ENCODE measurements at places on chromosomes 12 and 14.

- no peak for DNase-seq
These were observed 218.3 kb downstream of the FOXN3 start for GRCh38 chr14:89198544-89199329.

DNA sequence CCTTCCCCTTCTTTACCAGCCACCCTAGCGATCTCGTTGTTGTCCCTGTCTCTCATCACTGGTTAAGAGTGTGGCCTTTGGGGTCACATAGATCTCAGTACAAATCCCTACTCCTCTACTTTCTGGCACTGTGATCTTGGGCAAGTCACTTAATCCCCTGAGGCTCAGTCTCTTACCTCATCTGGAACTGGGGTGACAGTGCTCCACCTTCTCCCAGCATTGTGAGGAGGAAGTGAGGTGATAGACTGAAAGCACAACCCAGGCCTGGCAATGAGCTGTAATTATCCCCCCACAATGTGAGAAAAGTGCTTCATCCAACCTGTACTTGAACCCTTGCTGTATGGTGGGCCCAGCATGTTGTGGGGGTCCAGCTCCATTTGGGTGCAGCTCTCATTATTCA lies 48.0 kb downstream of the IRAK3 start:
- no peak for DNase-seq

- DNase-seq: no peak
These were observed 46.7 kb downstream of the SLC4A8 start for GRCh38 chr12:51471111-51471864.

- DNase-seq: no peak
These were observed 217.7 kb upstream of the PDZRN4 start for GRCh38 chr12:40970320-40970907.

DNA sequence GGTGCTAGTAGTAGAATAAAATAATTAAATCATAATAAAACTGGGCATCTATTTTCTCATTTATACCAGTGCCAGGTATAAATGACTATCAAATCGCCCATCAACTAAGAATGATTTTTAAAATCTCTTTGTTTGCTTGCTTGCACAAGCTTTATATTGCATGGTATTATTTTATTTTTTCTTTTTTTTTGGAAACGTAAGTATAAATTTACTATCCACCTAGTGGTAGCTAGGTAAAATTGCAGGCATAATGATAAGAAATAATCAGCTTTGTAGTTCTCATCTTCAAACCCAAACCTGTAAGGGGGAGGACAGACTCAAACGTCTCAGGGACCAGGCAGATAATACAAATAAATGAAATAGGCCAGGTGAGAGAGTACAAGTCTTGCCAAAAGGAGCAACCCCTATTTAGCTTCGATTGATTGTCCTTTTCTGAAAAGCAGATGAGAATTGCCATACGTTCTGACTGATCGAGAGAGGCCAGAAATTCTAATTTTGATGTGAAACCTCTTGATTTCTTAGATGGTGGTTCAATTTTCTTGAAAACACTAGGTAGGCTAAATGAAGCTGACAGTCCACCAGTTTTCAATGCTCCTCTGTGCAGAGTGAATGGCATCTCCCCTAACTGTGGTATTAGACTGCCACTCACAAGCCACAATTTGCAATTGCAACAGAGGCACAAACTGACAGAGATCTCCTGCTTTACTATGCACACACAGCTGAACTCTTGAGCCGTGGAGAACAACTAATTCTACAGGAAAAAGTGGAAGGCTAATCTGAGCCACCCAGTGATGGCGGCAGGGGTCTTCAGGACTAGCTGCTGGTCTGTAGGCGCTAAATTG lies 189.3 kb downstream of the DACT1 start:
- DNase-seq: no peak

GRCh38 chr12:55847033-55847432 lies 4.3 kb upstream of the MMP19 start:
- DNase-seq: no peak

DNA sequence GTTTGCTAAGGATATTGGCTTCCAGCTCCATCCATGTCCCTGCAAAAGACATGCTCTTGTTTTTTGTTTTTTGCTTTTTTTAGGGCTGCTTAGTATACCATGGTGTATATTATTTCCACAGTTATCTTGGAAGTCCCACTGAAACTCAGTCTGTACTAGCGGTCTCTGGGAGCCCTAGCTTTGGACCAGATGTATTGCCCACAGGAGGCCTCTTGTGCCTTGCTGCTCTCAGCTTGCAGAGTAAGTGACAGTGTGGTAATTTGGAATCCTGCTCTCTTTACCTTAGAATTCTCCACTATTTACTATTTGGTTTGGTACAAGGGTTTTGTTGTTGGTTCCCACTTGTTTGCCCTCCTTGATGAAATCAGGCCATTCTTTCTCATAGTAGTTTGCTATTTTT lies 1022.9 kb downstream of the LRFN5 start:
- no peak for DNase-seq

DNA sequence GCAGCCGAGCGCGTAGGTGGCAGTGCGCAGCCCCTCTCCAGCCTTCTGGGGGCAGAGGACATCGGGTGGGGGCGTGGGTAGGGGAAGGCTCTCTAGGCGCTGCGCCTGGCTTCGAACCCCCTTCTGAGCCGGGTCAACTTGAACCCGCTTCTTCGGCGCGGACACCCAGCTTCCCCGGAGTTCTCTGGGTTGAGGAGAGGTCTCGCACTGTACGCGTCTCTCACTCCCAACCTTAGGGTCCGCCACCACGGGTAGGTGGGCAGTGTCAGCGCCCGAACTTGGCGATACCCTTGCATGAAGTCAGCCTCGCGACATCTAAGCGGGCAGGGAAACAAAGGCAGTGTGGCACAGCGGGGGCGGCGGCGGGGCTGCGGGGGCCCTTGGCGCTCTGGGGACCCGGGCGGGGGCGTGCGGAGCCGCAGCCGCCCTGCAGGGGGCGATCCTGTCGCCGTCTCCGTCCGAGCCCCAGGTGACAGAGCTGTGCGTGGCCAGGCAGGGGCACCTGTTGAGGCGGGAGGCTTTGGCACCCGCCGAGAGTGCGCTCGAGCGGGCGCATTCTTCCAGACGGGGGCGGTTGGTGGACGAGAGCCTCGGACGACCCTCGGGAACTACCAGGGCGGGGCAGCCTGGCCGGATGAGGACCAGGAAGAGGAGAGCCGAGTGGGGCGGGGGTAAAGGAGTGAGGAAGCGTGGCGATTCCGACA lies 1.1 kb downstream of the GALNT16 start:
- no peak for DNase-seq

GRCh38 chr12:5197656-5198055 lies 154.0 kb downstream of the KCNA5 start:
- DNase-seq: no peak

DNA sequence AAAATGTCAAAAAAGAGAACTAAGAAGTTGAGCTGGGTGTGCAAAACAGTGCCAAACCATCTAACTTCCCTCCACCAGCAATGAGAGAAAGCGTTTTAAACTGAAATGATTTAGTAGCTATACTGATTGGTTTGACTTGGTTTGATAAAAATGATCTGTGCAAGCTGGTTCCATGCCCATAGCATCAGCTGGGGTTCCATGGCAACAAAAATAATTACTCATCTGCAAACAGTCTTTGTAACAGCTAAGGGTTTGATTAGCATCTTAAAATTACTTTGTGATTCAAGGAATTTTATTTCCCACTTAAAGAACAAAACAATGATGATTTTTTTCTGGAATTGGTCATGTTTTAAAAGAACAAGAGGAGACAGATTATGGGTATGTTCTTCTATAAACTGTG lies 15.0 kb upstream of the BICD1 start:
- no peak for DNase-seq

DNA sequence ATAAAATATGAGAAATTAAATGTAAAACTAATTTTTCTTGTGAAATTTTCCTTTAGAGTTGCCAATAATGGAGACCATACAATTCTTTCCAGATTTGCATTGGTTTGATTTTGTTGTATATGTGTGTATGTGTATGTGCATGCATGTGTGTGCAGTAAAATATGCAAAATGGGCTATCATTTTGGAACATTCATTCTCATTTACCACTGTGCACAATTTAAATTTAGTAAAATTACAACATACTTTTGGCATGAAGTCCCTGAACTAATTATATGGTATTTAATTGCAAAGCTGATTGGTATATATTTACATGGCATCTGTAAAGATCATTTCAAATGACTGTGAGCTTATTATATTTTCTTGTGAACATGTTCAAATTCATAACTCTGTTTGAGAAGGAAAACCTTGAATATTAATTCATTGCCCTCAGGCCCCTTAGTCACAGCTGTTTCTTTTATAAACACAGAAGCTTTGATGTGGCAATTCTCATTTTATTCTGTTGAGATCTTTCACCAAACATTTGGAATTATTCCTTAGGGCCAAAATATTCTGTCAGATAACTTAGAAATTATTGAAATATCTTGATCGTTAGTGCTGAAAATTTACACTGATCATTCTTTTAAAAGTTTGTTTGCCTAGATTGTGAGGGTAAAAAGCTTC lies 17.6 kb downstream of the KERA start:
- no peak for DNase-seq

DNA sequence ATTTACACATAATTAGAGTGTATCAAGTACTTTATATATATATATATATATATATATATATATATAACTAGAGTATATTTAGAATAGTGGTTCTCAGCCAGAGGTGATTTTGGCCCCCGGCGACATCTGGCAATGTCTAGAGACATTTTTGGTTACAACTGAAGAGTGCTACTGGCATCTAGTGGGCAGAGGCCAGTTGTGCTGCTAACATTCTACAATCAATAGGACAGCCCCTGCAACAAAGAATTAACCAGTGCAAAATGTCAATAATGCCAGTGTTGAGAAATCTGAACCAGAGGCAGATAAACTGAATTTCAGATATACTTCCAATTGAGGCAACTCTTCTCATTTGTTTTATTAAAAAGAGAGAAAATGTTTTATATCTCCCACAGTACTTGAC lies 8.9 kb downstream of the GTF2A1 start:
- peak; percentile 45 for DNase-seq

GRCh38 chr12:26737487-26738030 lies 95.4 kb downstream of the ITPR2 start:
- DNase-seq: no peak

GRCh38 chr12:96670334-96670899 lies 181.0 kb downstream of the CFAP54 start:
- DNase-seq: no peak

- no peak for DNase-seq
These were observed 2.4 kb downstream of the PRR13 start for GRCh38 chr12:53443955-53444354.

- no peak for DNase-seq
These were observed 248.8 kb downstream of the ANO6 start for GRCh38 chr12:45464699-45465098.

DNA sequence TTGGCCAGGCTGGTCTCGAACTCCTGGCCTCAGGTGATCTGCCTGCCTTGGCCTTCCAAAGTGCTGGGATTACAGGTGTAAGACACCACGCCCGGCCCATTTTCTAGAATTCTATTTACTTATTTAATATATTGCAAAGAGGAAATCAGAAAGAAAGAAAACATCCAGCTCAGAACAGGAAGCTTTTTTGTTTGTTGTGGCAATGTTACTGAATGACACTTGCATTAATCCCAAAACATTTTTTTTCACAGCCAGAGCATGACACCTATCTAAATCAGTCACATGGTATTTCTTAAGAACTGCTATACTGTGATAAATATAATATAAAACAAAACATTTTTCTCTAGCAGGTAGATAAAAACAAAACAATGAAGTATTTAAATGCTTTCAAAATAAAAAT lies 12.6 kb downstream of the CFL2 start:
- DNase-seq: no peak

DNA sequence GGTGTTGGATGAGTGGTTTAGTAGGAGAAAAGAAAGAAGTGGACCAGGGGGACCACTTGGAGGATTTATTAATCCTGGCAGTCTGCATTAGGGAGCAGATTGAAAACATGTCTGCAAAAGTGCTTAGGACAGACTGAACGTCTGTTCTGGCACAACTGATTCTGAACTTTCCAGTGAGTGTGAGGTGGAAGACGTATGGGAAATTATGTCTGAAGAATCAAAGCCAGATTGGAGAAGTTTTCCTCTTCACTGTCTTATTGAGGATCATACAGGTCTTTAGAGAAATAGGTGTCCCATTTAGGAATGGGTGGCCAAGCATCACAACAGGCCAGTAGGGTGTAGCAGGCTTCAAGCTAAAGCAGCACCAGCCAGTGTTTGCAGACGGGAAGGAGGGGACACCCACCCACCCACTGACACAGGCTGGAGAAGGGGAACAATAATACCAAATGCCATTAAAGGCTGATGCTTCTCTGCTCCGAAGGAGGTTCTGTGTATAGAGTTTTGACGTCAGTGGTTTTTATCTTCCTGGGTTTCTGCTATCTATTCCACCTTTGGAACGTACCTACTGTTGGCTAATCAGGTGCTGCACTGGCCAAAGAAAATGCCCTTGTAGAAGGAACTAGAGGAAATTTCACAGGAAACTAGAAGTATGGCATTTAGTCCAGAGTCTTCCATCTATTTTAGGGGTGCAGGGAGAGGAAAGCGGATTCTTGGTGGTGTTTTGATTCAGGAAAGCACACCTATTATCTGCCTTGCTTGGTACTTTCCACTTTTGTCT lies 1.8 kb downstream of the SRRM4 start:
- DNase-seq: no peak

DNA sequence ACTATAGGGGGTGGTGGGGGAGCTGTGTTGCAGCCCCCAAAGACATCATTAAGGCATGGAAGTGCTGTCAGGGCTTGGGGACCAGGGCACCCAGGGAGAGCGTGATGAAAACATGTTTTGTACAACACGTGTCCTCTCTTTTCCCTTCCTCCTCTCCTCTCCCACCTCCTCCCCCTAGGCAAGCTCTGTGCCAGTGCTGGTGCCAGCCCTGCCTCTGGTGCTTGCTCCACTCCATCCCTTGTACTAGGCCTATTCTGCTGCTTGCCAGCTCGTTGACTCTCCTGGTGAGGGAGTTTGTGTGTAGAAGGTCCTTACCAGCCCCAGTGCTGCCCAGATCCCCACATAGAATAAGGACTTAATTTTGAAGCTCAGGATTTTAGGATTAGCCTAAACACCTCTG lies 3.2 kb upstream of the RARG start:
- DNase-seq: no peak

GRCh38 chr12:109900752-109901580 lies 892 bp downstream of the TCHP start:
- DNase-seq: no peak

DNA sequence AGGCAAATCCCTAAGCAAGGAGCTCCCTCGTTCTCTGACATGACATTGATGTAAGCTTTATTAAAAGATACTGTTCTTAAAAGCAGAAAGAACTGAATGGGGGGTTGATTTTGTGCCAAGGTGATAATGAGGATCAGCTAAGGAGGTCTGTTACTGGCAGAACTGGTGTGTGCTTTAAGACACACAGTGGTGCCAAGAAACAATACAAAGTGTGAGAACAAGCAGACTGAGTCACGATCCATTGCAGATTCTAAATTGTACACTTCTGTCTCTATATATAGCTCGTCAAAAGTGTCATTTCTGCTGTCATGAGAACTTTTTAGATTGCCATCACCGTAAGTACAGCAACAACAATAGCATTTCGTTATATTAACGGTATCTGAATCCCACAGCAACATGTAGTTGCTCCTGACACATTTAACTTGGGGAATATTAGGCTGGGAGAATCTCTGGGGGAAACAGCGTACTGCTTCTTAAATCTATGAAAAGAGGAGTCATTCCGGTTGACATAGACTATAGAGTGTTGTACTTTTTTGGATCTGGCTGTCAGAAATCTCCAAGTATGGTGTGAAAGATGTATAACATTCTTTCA lies 151.3 kb upstream of the PRKD1 start:
- DNase-seq: no peak

Data from CD4-positive, alpha-beta T cell treated with Interleukin-2 at 100 ng/mL for 4 hours (primary cell).